SK-N-SH (cell line): ENCODE measurements at places on chromosomes 5 and 9.

- DNase-seq: no peak
Measured at GRCh38 chr5:2998106-2998505, 246.6 kb upstream of the IRX2 start.

DNA sequence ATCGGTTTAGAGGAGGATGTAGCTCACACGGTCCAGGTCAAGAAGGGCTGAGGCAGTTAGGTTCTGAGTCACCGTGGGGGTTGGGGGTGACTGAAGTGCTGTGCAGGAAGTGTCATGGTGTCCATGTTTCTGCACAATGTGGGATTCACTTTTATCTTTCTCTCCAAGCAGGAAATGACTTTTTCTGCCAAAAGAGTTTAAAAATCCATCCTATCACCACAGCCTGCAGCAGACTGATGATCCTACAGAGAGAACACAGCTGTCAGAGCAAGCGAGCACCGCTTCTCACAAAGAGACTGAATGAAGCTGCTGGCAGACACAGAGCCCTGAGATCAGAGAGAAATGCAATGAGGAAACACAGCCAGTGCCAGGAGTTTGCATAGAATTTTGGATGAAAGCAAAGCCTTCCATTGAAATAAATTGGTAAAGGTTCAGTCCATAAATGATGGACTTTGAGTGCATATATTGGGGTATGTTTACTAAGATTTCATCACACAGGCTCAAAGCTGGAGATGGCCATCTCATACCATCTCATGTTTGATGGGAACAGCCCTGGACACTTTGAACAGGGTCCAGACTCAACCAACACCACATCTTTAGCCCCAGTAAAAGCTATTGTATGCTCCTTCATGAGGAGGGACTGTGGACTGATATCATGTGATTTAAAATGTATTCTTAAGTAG, 213.9 kb upstream of the FBXL7 start:
- no peak for DNase-seq

- DNase-seq: no peak
Measured at GRCh38 chr9:127444921-127445850, 6.0 kb downstream of the RPL12 start.

GRCh38 chr9:23321049-23321448, 505.0 kb downstream of the ELAVL2 start:
- DNase-seq: no peak

- DNase-seq: no peak
Measured at GRCh38 chr9:134486596-134486995, 155.0 kb upstream of the COL5A1 start.

DNA sequence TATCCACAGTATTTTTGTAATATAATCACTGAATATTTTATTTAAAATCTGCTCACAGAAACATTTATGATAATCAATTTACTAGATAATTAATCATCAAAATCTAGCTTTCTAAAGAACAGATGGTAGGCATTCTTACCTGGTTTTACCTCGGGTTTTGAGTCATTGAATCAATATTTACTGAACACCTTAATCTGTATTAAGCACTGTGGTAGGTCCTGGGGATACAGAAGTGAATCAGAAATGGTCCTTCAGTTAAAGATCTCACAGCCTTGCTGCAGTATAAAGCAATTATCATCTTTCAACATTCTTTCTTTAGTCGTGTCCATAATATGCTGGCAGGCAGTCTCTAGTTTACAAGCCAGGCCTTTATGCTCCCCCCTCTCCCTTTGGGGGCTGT, 2.0 kb upstream of the MEIKIN start:
- DNase-seq: no peak

GRCh38 chr5:35540002-35540401, 77.7 kb upstream of the SPEF2 start:
- DNase-seq: no peak

GRCh38 chr5:32069396-32069795, 104.7 kb downstream of the GOLPH3 start:
- no peak for DNase-seq

DNA sequence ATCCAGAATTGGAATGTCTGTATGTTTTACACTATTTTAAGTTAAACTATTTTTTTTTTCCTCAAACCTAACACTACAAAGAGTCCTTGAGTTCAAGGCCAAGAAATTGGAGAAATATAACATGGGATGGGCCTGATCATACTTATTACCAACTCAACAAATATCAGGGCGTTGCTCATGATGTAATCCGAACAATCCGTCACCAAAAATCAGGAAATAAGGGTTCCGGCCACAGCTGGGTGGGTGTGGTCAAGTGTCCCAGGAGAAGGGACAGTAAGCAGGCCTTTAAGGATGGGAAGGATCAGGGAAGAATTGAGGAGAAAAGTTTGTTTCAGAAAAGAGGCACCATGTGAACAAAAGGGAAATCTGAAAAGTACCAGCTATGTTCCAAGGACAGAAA, 29.8 kb downstream of the MED27 start:
- DNase-seq: no peak

DNA sequence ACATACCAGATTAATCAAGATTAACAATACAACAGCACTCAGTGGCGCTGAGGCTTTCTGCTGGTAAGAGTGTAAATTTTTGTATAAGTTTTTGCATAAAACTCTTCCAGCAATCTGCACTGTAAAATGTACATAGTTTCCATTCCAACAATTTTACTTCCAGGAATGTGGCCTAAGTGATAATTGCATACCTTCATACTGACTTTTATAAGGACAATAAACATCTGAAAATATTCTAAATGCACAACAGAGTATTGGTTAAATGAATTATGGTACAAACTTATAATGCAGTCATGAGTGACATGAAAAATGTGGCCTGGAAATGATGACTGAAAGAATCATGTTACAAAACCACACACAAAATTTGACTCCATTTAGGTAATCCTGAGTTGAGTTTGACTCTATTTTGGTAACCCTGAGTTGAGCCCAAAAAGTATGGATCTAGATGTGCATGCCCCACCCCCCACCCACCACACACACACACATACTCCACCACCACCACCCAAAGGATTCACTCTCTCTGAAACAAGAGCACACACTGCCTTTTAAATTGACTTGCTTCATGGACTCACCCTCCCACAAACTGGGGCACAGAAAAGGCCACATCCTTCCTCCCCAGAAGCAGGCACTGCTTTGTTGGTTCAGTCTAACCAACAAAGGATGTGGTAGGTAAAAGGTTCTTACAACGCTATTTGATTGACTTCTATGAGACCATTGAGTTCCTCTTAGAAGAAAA, 137.6 kb downstream of the SUSD1 start:
- DNase-seq: no peak

GRCh38 chr5:142171270-142171669, 62.7 kb downstream of the NDFIP1 start:
- DNase-seq: no peak

DNA sequence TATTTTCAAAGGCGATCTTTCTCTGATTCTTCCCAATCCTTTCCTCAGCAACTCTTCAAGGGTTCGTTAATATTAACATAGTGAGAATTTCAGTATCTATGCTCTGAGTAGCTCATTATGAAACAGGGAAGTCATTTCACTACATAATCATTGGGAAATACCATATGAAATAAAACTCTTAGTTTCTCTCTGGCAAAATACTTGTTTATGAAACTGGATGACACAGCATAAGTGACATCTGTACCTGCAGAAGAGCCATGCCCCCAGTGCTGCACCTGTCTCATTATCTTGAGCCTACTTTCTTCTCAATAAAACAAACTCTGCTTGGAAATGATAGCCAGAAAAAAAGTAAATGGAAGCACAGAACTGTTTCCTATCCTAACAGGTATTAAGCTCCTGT, 33.8 kb upstream of the OTULIN start:
- DNase-seq: no peak

DNA sequence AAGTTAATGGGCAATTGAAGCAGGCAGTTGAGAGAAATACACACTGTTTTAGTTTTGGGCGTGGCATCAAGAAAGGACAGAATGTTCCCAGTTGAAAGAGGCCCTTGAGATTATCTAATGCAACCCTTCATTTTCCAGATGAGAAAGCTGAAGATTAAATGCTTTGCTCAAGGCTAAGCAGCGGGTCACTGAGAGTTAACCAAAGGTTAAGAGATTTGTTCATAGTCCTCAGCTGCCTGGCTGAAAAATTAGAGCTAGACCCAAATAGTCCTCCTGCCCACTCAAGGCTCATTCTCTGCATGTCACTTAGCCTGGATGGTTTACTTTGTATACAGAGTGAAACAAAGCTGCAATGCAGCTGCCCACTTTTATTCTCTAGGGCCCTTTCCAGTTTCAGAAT, 46.7 kb upstream of the MAMDC2 start:
- DNase-seq: no peak

DNA sequence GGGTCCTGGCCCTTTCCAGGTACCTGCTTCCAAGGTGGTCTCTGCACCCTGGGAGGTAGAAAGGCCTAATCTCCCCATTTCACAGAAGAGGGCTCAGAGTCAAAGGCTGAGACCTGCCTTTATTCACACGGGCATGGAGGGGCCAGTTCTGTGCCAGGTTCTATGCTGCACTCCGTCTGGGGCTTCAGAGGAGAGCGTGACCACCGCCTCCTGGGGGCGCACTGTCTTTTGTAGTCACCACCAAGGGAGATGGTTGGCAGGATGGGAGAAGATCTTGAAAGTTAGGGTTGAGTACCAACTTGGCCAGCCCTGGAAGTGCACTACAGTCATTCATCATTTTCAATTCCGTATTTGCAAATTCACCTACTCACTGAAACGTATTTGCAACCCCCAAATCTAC, 23.7 kb upstream of the PRDM12 start:
- DNase-seq: no peak

DNA sequence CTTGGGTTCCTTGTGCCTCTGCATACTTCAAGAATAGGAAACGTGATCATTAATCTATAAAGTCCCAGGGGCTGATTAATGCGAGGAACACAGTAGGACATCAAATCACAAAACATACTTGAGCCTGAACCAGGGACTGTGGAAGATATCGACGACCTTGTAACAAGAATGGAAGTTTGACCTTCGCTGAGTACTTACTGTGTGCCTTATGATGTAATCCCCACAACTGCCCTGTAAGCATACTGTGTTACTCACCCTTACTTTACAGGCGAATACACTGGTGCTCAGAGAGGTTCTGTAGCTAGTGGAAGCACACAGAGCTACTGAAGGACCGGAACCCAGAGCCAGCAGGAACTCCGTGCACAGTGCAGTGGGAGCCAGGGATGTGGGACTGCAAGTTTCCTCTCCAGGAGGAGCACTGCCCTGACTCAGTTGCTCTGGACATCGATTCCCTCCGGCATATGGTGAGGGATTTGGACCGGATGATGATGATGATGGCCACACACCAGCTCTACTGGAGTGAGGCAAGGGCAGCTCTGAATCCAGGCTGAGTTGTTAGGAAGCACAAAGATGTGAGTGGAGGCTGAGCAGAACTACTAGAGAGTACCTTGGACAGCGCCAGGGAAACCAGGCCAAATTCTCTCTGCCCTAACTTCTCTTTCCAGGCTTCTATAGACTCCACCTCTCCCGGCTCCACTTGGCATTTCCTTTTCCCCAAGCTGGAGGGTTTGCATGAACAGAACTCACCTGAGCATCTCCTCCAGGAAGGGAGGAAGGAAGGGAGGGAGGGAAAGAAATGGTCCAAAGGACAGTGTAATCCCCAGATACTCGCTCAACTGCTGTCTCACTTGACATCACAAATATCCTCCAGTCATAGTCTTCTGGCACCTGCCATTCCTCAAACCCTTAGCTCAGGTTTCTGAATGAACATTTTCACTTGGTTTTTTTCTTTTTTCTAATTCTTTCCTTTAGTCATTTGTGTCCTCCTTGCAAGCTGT, 1.5 kb upstream of the GABBR2 start:
- no peak for DNase-seq

- no peak for DNase-seq
Measured at GRCh38 chr5:85017261-85017660, 632.6 kb upstream of the EDIL3 start.

DNA sequence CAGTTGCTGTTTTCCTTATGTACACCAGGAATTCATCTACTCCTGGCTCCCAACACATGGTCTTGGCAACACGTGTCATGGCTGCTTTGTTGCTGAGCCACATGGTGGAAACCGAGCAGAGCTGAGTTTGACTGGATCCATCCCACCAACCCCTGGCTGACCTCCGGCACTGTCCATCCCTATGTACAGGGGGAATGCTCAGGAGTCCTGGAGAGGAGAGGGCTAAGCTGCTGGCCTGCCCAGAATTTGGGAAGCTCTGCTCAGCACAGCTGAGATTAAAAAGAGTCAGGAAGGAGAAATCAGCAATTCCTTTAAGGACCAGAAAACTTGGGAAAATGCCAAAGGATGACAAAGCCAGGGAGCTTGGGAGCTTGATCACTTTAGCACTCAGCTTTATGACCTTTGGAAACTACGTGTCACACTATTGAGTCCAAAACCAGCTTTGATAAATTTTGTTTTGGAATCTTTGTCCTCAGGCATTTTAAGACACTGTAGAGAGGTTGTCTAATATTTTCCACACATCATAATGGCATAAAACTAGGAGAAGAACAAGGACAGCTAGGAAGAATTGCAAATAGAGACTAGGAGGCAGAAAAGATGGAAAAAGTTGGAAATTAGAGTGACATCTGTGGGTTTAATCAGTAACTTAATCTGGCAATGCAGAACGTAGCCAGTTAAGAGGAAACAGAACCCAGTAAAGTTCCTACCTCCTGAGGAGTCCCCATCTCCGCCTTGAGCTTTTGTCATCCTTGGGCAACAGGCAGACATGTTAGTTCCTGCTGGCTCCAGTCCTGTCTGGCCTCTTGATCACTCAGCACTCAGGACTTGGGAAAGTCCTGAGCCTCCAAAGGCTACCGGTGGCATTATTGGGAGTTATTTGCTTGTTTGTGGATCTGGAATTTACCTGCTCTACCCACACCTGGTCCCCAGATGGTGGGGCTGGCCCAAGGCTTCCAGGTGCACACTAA, 62.5 kb upstream of the PLPP1 start:
- DNase-seq: no peak

DNA sequence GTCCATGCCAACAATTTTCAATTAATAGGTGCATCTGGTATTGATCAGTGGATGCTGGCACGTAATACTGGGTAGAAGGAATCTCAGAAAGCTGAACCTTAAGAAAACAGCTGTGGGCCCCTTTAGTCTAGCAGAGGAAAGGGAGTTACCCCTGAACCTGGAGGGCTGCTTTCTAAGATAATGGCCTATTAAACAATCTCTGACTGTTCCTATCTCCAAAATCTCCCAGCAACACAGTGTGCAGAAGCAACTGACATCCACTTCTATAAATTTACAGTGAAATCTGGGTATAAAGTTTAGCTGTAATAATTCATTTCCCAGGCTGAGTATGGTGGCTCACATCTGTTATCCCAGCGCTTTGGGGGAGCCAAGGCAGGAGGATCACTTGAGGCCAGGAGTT, 198.8 kb downstream of the MAPKAP1 start:
- no peak for DNase-seq
